ENCODE measurements at places on chromosomes 12 and 14.
A peak's percentile ranks its signal among the peaks of the same experiment; 100 is the strongest.

GRCh38 chr12:32828120-32828519, 68.5 kb downstream of the PKP2 start:
- no peak for DNase-seq

- no peak for DNase-seq
Observed at GRCh38 chr12:44246482-44247105, 410.7 kb downstream of the TMEM117 start.

GRCh38 chr12:74317741-74318140, 219.9 kb upstream of the ATXN7L3B start:
- DNase-seq, result no peak

DNA sequence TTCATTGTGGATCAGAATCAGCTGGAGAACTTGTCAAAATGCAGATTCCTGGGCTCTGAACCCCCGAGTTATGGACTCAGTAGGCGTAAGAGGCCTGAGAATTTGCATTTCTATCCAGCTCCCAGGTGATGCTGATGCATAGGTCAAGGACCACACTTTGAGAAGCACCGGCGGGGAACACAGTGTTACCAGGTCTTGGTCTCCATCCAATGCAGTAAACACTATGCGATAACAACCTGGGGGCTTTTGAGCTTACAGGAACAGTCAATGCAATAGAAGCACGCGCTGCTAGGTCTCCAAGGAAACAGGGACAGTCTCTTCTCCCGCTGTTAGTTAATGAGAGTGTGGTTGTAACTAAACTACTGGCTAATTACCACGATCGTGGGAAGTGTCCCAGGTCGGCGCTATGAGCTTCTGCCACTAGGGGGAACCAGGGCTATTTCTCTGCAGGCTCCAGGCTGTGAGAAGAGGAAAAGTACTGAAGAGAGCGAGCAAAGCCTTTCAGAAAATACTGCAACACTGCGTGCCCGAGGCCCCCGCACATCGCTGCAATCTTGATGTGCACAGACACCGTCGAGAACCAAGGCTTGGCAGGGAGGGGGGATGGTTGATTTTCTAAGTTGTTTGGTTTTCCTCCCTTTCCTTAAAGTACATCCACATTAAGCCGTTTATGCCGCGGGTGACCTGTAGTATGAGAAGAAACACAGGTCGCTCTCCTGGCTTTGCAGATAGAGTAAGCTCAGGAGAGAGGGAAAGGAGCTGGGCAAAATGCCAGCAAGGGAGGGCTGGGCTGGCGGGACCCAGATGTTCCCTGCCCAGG, 52.0 kb upstream of the KCNA1 start:
- DNase-seq, result peak; percentile 11

GRCh38 chr14:101491841-101492240, 69.5 kb upstream of the DIO3 start:
- DNase-seq, result no peak

DNA sequence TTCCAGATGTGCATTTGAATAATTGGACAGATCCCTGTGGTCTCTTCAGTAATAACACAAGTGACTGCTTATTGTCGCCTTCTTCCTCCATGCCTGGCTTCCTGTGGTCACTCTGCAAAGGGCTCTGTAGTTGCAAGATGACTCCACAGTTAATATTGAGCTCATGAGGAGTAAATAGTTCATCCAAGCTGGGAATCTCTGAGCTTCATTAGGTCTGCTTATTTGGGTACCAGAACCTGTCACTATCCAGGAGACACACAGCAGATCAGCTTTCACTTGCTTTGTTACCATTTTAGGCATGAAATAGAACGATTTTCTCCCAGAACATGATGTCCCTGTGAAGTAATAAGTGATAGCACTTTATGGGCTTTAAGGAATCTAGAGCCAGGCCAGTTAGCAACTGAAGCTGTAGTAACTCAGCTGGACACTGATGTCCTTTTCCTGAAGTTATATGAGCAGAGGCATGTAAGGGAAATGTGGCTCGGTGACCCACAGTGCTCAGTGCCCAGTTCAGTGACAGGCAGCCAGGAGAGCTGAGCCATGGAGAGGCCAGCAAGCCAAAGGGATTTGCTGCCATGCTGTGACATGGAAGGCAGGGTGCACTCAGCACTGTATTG, 50.1 kb downstream of the CRADD start:
- no peak for DNase-seq

DNA sequence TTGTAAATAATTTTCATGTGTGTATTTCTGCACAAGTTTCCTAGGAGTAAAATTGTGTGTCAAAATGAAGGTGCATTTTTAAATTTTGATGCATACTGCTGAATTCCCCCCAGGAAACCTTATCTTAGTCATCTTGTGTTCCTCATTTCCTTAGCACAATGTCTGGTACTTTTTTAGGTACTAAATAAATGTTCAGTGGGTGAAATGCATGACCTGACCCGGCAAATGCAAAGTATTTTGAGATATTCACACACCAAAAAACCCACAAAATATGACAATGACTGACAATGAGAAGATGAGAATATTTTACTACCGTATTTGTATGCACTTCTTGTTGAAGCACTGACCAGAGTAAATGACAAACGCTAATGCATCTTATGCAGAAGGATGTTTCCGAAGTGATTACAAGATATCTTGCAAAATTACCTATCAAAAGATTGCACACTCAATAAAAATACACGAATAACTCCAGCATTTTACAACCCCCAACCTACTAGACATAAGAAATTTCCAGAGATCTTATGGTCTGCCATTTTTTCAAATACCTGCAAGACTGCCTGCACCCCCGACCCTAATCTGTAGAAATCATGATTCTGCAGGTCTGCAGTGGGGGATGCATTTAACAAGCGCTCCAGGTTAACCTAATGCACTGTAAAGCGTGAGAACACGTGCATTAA, 895 bp upstream of the PRKAB1 start:
- no peak for DNase-seq

- no peak for DNase-seq
Observed at GRCh38 chr14:77066578-77067172, 31.4 kb upstream of the CIPC start.

GRCh38 chr14:24132061-24132685, 1.7 kb downstream of the FITM1 start:
- DNase-seq, result no peak

GRCh38 chr12:22447223-22447622, 97.1 kb downstream of the C2CD5 start:
- no peak for DNase-seq

GRCh38 chr14:68426661-68427549, 366.0 kb downstream of the ZFP36L1 start:
- DNase-seq, result no peak

- DNase-seq, result no peak
Observed at GRCh38 chr12:97681612-97682504, 219.3 kb downstream of the RMST start.

GRCh38 chr12:57152639-57153038, 5.2 kb upstream of the LRP1-AS start:
- peak; percentile 28 for DNase-seq

GRCh38 chr14:22081337-22081736, 407.7 kb upstream of the OR4E1 start:
- no peak for DNase-seq

GRCh38 chr14:37707716-37708115, 112.3 kb downstream of the TTC6 start:
- DNase-seq, result no peak

DNA sequence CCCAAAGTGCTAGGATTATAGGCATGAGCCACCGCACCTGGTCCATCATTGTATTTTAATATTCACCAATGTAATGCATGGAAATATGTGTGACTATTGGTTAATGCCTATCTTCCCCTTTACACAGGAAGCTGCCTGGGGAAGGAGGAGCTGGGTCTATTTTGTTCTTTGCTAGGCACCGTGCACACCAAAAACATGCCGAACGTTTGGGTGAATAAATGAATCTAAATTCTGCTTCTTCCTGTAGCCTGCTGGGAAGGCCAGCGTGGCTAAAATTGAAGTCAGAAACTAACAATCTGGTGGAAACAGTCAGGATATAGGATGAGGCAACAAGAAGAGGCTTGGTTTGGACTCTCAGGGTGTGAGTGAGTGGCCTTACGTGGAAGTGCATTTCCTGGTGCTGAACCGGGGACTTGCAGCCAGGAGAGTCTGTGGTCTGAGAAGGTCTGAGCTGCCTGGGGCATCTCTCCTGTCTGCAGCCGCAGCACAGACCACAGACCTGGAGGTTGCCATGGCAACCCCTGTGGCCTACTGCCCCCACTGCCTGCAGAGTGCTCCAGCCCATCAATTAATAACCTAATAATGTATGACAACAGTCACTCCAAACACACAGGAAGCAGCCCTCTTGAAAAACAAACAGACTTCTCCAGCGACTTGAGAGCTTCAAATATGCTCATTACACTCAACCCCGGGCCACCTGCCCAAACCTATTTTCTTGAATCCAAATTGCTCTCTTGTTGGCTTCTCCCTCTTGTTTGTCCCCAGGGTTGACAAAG, 5.5 kb upstream of the GPR68 start:
- no peak for DNase-seq

DNA sequence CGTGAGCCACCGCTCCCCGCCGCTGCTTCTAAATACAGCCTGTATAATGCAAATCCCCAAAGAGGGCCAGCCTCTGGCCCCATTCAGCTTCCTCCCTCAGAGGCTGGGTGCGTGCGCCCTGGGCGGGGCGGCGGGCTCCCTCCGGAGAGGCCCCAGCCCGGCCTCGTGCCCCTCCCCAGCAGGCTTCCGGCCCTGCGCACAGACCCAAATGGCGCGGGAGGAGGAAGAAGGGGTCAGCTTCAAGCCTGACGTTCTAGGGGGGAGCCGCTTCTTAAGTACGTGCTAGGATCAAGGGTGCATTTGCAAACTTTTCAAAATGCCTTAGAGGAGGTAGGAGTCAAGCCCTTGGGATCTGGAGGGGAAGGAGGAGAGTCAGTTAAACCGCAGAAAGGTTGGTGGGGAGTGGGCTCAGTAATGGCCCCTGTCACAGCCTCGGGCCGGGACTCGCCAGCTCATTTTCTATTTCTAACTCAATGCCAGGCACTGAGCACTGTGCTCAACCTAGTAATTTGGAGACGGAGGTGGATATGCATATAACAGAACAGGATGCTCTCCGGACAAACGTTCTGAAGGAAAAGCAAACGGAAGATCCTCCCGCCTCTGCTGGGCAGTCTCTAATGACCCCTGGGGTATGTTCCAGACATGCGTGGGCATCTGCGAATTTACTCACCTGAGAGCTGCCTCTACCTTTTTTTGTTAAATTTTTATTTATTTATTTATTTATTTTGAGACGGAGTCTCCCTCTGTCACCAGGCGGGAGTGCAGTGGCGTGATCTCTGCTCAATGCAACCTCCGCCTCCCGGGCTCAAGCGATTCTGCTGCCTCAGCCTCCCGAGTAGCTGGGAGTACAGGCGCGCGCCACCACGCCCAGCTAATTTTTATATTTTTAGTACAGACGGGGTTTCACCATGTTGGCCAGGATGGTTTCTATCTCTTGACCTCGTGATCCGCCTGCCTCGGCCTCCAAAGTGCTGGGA, 32.3 kb downstream of the NINJ2 start:
- DNase-seq, result no peak

- DNase-seq, result no peak
Observed at GRCh38 chr12:103832048-103832997, 8.7 kb downstream of the NT5DC3 start.

- no peak for DNase-seq
Observed at GRCh38 chr12:51901121-51901817, 6.0 kb upstream of the ACVRL1 start.

DNA sequence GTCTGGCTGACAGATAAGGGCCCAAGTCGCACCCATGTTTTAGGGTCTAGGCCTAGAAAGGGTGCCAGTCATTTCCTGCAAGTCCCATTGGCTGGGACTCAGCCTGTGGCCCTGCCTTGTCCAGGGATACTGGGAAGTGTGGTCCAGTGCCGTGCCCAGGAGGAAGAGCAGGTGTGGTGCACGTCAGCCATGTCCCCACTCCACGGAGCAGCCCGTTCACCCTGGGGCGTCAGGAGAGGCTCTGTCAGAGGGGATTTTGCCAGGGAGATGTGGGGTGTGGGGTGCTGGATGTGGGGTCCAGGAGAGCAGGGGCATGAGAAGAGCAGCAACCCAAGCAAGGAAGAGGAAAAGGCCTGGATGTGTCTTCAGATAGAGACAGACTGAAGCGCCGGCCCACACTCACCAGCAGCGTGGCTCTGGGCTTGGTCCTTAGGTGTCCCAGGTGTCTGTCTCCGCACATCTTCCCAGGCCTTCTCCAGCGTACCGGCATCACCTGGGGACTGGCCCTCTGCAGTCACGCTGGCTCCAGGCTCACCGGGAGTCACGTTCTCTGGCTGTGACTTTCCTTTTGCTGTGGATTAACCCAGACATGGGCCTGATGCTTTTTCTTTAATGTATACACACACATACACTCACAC, 138.2 kb downstream of the CACNA1C start:
- no peak for DNase-seq

DNA sequence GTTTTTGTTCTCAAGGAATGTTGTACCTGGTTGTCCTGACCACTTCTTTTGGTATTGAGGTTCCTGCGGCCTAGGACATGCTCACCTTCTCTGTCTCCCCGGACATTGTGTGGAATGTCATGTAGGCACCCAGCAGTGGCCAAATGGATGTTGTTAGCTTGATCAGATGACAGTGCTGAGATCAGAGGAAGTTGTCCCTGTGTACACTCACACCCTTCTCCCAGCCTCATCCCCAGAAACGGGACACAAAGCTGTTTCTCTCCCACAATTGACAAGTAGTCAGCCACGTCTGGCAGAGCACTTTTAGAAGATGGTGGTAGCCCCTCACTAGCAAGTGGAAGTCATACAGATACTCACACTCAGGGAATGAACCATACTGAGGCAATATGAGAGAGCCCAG, 3.0 kb downstream of the PLEKHH1 start:
- peak; percentile 41 for DNase-seq

DNA sequence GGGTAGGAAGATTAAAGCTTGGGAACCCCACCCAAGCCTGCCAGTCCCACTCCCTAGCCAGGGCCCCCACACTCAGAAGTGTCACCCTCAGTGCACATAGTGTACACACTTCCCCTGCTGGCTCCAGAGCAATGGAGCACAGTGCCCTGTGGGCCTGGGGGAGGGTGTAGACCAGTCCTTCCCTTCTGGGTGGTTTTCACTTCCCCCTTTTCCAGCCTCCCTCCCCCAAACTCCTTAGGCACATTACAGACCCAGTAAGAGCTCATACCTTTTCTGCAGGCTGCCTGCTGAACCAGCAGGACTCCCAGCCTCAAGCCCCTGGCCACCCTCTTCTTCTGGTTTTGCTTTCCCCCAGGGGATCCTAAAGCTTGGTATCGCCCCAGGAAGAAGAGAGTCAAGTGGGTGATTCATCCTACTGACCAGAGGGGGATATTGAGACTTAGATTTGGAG, at the start of gene ZNF385A:
Gene ZNF385A, minus strand, starts transcription at position 143 of the 451 bp plus-strand sequence. CDS start 219 bp downstream, outside the sequence.
- DNase-seq, result peak; percentile 36

GRCh38 chr14:39563361-39563760, 131.1 kb upstream of the FBXO33 start:
- DNase-seq, result no peak

DNA sequence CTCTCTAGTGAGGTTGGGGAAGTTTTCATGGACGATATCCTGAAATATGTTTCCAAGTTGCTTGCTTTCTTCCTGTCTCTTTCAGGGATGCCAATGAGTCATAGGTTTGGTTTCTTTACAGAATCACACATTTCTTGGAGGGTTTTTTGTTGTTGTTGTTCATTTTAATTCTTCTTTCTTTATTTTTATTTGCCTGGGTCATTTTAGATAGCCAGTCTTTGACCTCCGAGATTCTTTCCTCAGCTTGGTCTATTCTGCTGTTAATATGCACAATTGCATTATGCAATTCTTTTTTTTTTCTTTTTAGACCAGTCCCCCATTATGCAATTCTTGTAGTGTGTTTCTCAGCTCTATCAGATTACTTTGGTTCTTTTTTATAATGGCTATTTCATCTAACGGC, 338.9 kb downstream of the AEBP2 start:
- DNase-seq, result no peak

- DNase-seq, result no peak
Observed at GRCh38 chr12:54959291-54960018, 25.1 kb downstream of the TESPA1 start.
